Activated T-helper 17 cell treated with anti-CD3 and anti-CD28 coated beads, Interleukin-2, amount 50 U/mL, for 72 hours (primary cell): ENCODE measurements at places on chromosomes 4 and X. TPM values are rescaled to one million over a fixed set of nuclear protein-coding genes. Genes with fewer than 3 reads are reported as not detected.

GRCh38 chr4:2794486-2795299, 1.8 kb downstream of the SH3BP2 start:
- ATAC-seq: no peak

DNA sequence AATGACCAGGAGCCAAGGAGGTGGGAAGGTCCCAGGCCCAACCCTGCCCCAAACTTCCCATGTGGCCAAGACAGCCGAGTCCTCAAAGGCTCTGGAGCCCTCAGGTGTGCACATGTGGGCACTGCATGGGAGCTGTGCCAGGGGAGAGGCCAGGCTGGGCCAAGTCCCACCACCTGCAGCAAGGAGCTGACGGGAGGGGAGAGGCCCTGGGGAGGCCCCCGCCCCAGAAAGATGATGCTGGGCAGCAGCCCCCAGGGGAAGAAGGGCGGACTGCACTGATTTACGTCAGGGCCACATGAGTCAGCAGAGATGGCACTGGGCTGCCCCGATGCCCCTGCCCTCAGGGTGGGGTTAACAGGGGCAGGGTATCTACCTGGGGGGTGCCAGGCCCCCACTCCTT, 1.4 kb downstream of the L1CAM start:
- peak; percentile 45 for ATAC-seq

DNA sequence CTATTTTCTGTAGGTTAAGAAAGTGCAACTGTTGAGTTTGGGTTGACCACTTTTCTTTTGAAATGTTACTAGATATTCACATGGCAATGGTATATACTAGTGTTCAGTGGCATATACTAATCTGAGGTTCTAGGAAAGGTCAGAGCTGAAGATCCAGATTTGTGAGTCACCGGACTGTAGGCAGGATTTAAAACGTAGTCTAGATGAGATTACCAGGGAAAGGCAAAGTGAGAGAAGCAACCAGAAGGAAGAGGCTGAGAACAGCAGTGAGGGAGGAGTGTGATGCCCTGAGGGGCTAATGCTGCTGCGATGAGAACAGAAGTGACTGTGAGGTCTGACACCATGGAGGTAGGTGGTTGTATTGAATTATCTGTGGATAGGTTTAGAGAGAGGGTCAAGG, 9.7 kb upstream of the PLA2G12A start:
- ATAC-seq: no peak

GRCh38 chrX:56066016-56066415, 166.1 kb upstream of the KLF8 start:
- ATAC-seq: no peak

TMEM255A gene
- not detected for total RNA-seq
